NCI-H146 (cell line): ENCODE measurements at places on chromosomes 7 and 10.

- DNase-seq: no peak
Measured at GRCh38 chr7:104789780-104790179, 224.2 kb upstream of the KMT2E start.

DNA sequence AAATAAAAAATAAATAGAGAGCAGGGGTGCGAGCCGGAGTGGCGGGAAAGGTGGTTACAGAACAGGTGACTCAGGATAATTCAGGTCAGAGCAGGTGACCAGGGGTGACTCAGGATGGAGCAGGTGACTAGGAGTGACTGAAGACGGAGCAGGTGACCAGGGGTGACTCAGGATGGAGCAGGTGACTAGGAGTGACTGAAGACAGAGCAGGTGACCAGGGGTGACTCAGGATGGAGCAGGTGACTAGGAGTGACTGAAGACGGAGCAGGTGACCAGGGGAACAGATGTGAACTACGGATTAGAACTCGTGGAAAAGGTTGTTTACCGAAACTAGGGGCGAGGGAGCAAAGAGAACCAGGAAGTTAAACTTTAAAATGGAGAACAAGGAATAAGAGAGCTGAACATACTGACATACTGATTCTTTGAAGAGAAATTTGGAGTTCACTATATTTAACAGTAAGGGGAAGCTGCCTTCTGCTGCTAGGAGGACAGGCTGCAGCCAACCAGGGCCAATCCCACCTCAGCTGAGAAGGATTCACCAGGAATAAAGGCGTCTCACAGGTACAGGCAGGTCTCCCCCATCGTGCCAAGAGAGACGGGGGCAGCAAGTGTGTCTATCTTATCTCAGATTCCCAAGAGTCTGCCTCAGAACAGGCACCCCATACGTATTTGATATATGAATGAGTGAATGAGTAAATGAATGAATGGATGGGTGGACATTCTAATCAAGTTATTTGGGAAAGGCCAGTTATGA lies 101.3 kb downstream of the CPXM2 start:
- DNase-seq: no peak

DNA sequence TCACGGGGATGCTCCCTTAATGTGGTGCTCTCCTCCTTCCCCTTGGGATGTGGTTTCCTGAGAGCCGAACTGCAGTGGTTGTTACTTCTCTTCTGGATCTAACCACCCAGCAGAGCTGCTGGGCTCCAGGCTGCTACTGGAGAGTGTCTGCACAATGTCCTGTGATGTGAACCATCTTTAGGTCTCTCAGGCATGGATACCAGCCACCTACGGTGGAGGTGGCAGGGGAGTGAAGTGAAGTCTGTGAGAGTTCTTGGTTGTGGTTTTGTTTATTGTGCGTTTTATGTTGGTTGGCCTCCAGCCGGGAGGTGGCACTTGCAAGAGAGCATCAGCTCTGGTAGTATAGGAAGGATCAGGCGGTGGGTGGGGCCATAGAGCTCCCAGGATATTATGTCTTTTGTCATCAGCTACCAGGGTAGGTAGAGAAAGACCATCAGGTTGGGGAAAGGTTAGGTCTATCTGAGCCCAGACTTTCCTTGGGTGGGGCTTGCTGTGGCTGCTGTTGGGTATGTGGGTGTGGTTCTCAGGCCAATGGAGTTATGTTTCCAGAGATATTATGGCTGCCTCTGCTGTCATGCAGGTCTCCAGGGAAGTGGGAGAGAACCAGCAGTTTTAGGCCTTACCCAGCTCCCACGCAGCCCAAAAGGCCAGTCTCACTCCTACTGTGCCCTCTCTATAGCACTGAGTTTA lies 87.9 kb downstream of the KIF20B start:
- DNase-seq: peak; percentile 78

GRCh38 chr10:90965720-90966119 lies 44.8 kb upstream of the ANKRD1 start:
- no peak for DNase-seq

DNA sequence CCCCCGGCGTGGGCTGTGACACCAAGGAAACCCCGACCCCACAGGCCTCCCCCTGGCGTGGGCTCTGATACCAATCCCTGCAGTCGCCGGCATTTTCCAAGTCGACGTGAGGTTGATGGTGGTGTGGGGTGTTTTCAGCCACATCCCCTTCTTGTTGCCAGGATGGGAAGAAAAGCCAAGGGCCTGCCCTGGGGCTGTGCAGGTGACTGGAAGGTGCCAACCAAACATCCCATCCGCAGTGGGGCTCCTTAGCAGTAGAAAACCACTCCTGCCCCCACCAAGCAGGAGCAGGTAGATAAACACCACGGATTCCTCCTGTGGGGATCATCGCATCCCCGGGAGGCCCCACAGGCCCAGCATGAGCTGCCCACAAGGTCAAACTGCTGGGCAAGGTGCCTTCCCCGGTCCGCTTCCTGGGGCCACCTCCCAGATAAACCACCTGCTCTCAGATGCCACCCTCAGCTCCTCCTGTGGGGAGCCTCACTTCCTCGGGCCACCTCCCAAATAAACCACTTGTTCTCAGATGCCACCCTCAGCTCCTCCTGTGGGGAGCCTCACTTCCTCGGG lies 88.5 kb upstream of the DIP2C start:
- peak; percentile 23 for DNase-seq
